ENCODE measurements at places on chromosomes 7 and 10. TPM values are rescaled to one million over a fixed set of nuclear protein-coding genes. Genes with fewer than 3 reads are reported as not detected.

C7orf57 gene
- total RNA-seq: not detected

FAM13C gene
- total RNA-seq: 6.1 TPM

TAS2R3 gene
- 0.54 TPM for total RNA-seq

CD36 gene
- total RNA-seq: 60.9 TPM

PDK4 gene
- total RNA-seq: 128 TPM

SEPTIN14 gene
- not detected for total RNA-seq

SLC26A3 gene
- total RNA-seq: not detected

JCAD gene
- total RNA-seq: 12.9 TPM

JAZF1 gene
- total RNA-seq: 10.5 TPM

GNGT1 gene
- not detected for total RNA-seq

MRPL32 gene
- 54.7 TPM for total RNA-seq

ZC3HAV1L gene
- total RNA-seq: 38.6 TPM

INTS1 gene
- total RNA-seq: 39.6 TPM

CDC14C gene
- total RNA-seq: not detected

KCNMA1 gene
- total RNA-seq: 3.3 TPM

VPS37D gene
- total RNA-seq: 3.1 TPM

AGAP3 gene
- total RNA-seq: 23.6 TPM

C10orf67 gene
- total RNA-seq: not detected
